ENCODE measurements at places on chromosomes 3 and 15.

GRCh38 chr3:159082519-159082918 lies 280.7 kb downstream of the MFSD1 start:
- no peak for DNase-seq

GRCh38 chr15:93656041-93656440 lies 567.0 kb upstream of the RGMA start:
- DNase-seq, result no peak

DNA sequence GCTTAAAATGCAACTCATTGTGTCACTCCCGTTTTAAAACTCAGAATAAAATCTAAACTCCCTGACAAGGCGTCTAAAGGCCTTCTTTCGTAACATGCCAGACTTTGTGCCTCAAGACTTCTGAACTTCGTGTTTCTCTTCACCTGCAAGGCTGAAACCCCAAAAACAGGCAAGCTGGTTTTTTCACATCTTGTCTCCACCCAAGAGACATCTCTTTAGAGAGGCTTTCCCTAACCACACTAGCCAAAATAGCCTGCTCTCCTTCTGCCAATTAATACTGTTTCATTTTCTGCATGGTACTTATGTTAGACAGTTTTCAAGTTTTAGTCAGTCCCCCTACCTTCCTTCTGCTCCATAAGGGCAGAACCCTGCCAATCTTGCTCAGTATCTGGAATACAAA lies 41.6 kb downstream of the RAF1 start:
- DNase-seq, result no peak

GRCh38 chr3:162217647-162218046 lies 721.0 kb downstream of the OTOL1 start:
- no peak for DNase-seq

DNA sequence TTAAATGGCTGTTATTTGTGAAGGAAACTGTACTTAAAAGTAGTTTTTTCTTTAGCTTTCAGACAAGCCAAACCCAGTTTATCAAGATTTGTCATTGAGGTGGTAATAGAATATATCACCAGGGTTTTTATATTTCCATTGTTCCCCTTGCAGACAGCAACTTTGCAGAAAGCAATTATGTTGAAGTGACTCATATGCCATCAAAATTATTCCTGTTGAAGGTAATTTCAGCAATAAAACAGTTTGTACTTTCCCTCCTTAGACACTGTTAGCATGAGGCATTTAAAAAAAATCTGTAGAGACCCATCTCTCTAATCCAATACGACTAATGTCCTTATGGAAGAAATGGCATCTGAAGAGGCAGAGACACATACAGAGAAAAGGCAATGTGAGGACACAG lies 219.0 kb downstream of the NFKBIZ start:
- DNase-seq, result no peak

All from NCI-H2029 (cell line).